ENCODE measurements at places on chromosomes 2 and 18. TPM values are rescaled to one million over a fixed set of nuclear protein-coding genes. Genes with fewer than 3 reads are reported as not detected.

GRCh38 chr2:68689553-68690537, 44.8 kb upstream of the ARHGAP25 start:
- DNase-seq: no peak

- no peak for DNase-seq
These were observed 293.8 kb downstream of the CNTNAP5 start for GRCh38 chr2:124318913-124319312.

GRCh38 chr2:143807671-143808070, 678.5 kb downstream of the ARHGAP15 start:
- no peak for DNase-seq

DNA sequence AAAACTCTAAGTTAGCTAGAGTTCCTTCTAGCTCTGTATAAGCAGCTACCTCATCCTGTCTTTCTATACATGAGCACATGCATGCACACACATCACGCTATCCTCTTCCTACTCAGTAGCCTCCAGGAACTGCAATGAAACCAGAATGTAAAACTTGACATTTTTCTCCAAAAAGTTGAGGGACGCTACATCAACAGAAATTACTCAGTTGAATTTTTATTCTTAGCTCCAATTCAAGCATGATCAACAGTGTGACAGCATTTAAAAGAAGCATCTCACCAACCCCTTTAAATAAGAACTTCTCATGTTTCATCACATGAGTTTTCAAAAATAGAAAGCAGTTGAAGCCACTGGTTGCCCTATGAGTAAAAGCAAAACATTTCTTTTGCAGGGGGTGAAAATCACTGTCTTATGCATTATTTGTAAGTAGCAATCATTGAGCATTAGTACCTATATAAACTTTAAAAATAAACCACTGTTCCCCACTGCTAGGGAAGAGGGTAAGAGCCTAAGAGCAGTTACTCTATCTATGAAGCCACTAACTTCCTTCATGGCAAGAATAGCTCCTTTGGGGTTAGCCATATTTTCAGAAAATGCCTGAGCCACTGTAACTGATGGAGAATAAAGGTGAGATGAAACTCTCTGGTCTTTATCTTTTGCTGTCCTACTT, 77.9 kb upstream of the ARL5A start:
- no peak for DNase-seq

The HAAO gene
- polyA plus RNA-seq: 44.5 TPM

GRCh38 chr18:24993628-24994027, 358.3 kb downstream of the ZNF521 start:
- DNase-seq: no peak

DNA sequence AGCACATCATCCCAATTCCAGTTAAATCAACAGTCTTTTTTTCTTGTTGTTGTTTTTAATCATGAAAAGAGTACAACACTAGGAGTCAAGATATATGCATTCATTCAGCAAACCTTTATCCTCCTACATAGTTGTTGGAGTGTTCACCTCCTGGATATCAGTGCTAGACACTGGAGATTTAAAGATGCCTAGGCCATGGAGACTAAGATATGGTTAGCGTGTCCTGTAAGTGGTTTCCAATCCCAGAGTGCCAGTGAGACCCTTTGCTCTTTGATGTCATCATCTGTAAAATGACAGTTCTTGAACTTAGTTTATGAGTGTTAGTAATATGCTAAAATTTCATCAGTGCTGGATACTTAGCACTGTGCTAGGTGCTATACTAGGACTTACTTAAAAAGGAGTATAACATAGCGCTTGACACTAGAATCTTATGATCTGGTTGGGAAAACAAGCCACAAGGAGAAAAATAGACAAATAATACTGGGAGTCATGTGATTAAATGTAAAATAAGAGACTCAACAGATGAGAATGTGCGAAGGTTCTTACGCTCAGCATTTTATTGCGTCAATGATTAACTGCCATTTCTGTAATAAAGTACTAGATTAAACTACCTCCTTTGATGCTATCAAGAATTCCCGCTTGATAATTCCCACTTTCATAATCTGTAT, 31.5 kb downstream of the BABAM2 start:
- DNase-seq: no peak

DNA sequence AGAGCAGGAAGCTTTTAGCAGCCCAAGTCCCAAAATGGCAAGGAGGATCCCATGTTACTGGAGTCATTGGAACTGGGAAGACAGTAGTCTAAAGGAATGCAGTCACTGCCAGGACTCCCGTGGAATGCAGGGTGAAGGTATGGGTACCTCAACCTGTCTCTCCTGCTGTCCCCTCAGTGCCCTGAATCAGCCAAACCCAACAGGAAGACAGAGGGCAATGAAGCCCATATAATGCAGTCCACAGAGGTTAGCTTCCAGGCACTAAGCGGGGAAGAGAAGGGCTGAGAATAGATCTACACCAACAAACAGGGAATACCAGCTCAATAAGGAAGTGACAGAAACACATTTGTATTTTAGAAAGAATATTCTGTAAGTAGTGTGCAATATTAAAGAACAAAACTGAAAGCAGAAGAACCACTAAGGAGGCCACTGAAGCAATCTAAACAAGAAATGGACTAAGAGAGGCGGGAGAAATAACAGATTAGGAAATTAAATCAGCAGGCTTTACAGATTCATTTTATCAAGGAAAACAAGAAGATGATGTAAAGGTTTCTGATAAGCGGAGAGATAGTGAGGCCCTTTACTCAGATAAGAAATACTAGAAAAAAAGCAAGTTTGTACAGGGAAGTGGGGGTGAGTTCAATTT, 8.3 kb downstream of the NEMP2 start:
- no peak for DNase-seq

DNA sequence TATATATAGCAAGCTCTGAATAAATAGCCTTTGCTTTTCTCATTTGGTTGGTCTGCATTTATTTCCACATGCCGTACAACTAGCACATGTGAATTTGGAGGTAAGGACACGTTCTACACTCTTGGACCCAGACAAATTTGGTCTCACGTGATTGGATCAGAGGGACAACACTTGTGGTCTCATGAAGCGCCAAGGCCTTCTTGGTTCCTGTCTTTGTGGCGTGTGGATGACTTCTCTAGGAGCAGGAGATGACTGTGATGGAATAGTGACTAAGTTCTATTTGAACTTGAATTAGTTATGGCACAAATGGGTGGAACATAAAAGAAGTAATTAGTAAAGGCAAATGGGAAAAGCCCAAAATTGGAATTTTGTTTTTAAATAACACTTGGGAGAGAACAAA, 206.9 kb downstream of the BCL2 start:
- DNase-seq: no peak

The PSMA8 gene
- not detected for polyA plus RNA-seq

GRCh38 chr2:48515513-48515985, 14.4 kb upstream of the STON1 start:
- no peak for DNase-seq

The STEAP3 gene
- 1.9 TPM for polyA plus RNA-seq

- DNase-seq: no peak
These were observed 1271.7 kb upstream of the SLC39A10 start for GRCh38 chr2:194385376-194385775.

DNA sequence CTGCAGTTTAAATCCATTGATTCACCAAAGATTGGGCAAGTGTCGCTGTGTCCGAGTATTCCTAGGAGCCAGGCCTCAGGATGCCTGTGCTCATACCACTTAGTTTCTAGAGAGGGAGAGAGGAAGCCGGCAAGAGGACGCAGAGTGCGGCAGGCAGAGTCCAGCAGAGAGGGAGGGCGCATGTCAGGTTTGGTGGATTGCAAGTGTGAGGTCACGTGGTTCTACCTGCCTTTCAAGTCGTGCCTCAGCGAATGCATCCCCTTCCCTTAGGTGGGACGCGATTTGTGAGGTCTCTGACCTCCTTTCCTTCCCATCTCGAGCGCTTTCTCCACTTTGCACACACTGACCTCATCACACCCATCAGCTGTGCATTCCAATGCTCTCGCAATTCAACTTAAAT, 188.1 kb downstream of the TMEM18 start:
- no peak for DNase-seq

All from right renal pelvis (tissue), 4 donors.